Endothelial cell of umbilical vein (primary cell): ENCODE measurements at places on chromosomes 7 and 10. TPM values are rescaled to one million over a fixed set of nuclear protein-coding genes. Genes with fewer than 3 reads are reported as not detected.

- DNase-seq = no peak
These were observed 52.8 kb upstream of the SVIL start for GRCh38 chr10:29687421-29688164.

GRCh38 chr7:158819571-158820203, 9.6 kb downstream of the ESYT2 start:
- no peak for DNase-seq

- DNase-seq = peak; percentile 32
These were observed 11.3 kb upstream of the SMURF1 start for GRCh38 chr7:99155211-99155610.

DNA sequence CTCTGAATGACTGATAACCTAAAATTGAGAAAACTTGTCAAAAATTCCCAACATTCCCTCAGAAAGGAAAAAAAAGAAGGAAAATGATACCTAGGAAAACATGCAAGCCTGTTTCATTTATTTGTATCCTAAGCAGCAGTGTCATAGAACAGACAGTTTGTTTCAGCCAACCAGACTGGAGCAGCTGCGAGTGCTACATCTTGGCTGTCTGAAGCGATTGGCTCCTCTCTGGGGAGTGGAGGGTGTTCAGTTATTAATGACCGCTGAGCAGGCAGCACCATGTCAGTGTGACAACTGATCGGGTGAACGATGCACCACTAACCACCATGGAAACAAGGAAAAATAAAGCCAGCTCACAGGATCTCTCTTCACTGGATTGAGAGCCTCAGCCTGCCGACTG, at the start of gene LRRN3:
Gene LRRN3, plus strand, starts transcription at position 282 of the 400 bp plus-strand sequence. CDS start 31,646 bp downstream, outside the sequence.
- no peak for DNase-seq

- DNase-seq = no peak
These were observed 75.8 kb downstream of the VPS50 start for GRCh38 chr7:93307943-93308342.

DNA sequence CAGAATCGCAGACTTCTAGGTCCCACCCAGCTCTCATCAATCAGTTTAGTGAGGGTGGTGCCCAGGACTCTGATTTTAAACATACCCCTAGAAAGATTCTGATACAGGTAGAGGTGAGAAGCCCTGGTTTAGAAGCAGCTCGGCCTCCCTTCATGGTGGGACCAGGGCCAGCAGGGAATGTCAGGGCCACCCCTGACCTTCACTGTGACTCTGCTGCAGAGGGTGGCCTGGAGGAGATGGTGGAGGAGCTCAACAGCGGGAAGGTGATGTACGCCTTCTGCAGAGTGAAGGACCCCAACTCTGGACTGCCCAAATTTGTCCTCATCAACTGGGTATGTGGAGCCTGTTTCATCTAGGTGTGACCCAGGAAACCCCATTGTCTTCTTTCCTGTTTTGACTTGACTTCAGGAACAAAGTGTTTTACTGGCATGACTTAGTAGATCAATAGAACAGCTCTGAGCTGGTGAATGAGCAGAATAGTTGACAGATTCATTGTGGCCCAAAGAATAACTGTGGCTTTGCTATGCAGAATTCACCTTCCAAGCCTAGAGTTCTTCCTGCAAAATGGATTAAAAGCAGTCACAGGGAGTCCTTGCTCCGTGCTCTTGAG, 7.2 kb downstream of the DBNL start:
- DNase-seq = no peak

GRCh38 chr7:51702673-51703072, 386.1 kb upstream of the COBL start:
- DNase-seq = no peak

DNA sequence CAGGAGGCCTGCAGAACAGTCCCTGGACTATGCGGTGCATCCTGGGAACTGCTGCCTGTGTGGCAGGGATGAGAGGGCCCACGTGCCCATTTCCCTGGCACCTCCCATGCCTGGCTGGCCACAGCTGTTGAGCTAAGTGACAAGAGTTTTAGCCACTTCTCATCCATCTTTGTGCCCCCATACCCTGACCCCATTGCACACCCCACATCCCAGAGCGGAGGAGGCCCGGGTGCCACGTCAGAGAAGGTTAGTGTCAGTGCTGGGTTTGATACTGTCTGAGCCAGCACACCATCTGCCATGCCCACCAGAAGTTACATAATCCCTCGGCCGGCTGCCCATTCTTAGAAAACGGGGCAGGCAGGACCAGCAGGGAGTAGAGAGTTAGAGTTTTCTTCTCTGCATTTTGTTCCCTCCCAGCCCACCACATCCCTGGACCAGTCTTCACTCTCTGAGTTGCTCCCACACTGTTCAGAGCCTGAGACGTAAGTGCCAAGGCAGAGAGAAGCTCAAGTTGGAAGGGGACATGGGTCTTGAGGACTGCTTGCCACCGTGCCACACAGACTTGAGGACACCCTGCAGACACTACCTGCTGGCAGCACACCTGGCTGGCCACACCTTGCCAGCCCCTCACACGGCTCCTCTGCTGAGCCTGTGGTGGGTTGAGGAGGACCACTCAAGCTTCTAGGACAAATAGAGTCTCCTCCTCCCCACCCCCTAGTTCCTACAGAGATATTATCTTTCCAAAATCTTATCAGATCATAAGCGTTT, 13.1 kb downstream of the UNC5B start:
- no peak for DNase-seq

- DNase-seq = peak; percentile 10
These were observed 128.5 kb upstream of the PFKP start for GRCh38 chr10:2938869-2939268.

GRCh38 chr7:154836021-154836448, 166.9 kb downstream of the PAXIP1 start:
- DNase-seq = no peak

DNA sequence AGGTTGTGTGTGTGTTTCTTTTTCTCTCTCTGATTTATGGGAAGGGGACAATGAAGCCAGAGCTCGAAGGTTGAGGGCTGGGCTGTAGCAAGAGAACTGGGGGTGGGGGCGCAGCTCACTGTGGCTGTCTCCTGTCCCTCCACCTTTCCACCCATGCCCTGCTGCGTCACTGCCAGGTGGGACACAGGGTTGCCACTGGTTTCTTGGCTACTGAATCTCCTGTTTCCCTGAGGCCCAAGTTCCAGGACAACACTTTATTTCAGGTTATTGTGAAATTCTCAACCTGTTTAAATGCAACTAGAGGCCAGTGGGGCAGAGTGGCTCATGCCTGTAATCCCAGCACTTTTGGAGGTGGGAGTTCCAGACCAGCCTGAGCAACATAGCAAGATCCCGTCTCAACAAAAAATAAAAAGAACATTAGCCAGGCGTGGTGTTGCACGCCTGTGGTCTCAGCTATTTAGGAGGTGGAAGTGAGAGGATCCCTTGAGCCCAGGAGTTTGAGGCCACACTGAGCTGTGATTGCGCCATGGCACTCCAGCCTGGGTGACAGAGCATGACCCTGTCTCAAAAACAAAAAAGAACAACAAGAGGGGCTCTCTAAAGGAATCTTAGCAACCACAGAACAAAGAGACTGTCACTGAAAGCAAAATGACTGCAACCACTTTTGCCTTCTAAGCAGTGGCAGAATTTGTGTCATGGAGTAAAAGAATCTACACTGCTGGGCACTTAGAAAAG, 22.6 kb downstream of the TBATA start:
- no peak for DNase-seq

DNA sequence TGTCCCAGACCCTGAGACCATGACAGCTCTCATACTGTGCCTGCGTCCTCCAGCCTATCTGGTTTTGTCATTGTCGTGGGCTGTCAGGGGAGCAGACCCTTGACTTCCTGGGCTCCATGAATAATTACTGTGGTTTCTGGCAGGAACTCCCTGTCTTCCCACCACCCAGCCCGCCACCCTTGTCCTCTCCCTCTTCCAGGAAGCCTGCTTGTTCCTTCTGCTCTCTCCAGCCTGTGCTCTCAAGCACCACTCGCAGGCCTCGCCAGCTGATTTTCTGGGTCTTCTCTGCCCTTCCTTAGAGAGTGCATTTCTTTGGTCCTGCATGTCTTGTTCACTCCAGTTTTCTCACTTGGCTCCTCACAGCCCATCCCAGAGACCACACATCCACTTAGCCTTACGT, 224.5 kb upstream of the INHBA start:
- no peak for DNase-seq

DNA sequence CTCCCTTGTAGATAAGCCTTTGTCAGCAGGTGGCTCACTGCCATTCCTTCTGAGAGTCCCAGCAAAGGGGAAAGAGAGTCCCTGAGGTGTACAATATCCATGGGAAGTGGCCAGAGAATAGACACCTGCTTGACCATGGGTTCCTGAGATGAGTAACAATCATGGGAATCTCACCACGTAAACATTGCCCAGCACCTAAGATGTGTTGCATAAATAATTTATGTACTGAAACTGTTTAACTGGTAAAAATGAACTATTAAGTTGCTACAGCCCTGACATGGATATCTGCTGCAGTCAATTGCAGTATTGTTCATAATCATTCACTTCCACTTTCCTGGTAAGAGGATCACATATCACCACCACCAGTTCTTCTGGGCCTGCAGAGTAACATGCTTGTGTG, 123.8 kb upstream of the INHBA start:
- no peak for DNase-seq

GRCh38 chr7:86949052-86949778, 110.2 kb downstream of the ELAPOR2 start:
- no peak for DNase-seq

DNA sequence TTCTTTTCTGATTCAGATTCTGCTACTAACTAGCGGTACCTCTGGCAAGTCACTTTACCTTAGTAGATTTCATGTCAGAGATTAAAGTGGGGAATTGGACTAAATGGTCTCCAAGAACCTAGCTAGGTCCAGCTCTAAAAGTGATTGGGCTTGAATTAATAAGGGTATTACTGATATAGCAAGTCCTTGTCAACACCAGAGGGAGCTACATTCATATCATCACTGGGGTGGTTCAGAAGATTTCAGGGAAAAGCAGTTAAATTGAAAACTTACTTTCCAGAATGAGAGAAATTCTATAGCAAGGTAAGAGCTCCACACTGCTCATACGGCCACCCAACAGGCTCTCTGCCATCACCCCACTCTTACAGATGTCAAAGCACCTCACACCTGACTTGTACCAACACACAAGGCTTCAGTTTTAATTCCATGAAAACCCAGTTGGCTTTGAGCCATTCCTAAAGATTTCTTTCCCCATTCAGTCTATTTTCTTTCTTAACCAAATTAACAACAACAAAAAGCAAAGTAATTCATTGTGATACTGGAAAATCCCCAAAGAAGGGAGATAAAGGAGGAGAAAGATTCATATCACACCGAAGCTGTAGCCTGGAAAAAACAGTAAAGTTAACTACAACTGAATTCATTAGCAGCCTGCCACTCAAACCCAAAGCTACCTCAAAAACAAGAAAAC, 38.0 kb upstream of the SPOCK2 start:
- peak; percentile 65 for DNase-seq

- no peak for DNase-seq
These were observed 6.1 kb downstream of the NRCAM start for GRCh38 chr7:108450160-108450559.

DNA sequence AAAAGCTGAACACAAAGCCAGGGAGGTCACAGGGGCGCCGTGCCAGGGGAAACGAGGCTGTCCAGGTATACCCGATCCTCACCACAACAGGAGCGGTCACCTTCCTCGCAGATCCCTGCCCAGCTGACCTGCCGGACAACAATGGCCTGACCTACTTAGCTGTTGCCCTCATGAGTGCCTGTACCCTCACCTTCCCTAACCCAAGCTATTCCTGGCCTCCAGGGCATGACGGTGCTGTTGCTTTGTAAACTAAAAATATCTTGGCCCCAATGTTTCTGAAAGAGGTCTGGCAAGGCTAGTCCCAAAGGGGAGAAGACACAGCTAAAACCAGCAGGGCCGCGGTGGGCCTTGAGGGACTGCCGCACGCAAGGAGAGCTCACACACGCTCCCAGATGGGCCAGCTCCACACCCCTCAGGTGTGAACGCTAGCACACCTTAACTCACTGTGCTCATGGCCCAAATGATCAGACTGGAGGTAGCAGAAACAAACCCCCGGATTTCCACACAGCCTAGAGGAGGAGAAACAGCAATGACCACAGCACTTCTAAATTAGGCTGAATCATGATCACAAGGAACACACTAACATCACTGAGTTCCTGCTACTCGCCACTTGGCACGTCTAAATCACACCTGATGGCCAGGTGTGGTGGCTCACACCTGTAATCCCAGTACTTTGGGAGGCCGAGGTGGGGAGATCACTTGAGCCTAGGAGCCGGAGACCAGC, 66.3 kb upstream of the CYTH3 start:
- DNase-seq = no peak

Gene JCAD
- 76.3 and 79.7 TPM in 2 replicates for total RNA-seq

Gene TLX1
- not detected in 2 replicates for total RNA-seq

Gene ELFN1
- 0.85 and 1.0 TPM in 2 replicates for total RNA-seq

Gene ZMIZ1
- 46.7 and 49.6 TPM in 2 replicates for total RNA-seq

Gene TBC1D12
- 7.1 and 7.3 TPM in 2 replicates for total RNA-seq

Gene RBP3
- not detected in 2 replicates for total RNA-seq

Gene HMX3
- not detected in 2 replicates for total RNA-seq

Gene SLC26A5
- total RNA-seq = not detected in 2 replicates

Gene NANOS1
- total RNA-seq = 0.40 and 0.76 TPM in 2 replicates

Gene COL17A1
- 1.2 and 1.3 TPM in 2 replicates for total RNA-seq

Gene JAZF1
- total RNA-seq = 14.9 and 16.9 TPM in 2 replicates

Gene ZNF804B
- not detected in 2 replicates for total RNA-seq
